Naive B cell (primary cell): ENCODE measurements at places on chromosomes 13 and 19.

GRCh38 chr13:62706048-62706447 lies 1290.4 kb upstream of the PCDH20 start:
- no peak for DNase-seq

GRCh38 chr13:91405240-91405639 lies 6.8 kb downstream of the GPC5 start:
- DNase-seq = no peak

GRCh38 chr19:54708781-54709180 lies 15.5 kb upstream of the KIR3DL3 start:
- DNase-seq = no peak

GRCh38 chr13:99796175-99796819 lies 175.3 kb downstream of the ZIC5 start:
- DNase-seq = no peak

DNA sequence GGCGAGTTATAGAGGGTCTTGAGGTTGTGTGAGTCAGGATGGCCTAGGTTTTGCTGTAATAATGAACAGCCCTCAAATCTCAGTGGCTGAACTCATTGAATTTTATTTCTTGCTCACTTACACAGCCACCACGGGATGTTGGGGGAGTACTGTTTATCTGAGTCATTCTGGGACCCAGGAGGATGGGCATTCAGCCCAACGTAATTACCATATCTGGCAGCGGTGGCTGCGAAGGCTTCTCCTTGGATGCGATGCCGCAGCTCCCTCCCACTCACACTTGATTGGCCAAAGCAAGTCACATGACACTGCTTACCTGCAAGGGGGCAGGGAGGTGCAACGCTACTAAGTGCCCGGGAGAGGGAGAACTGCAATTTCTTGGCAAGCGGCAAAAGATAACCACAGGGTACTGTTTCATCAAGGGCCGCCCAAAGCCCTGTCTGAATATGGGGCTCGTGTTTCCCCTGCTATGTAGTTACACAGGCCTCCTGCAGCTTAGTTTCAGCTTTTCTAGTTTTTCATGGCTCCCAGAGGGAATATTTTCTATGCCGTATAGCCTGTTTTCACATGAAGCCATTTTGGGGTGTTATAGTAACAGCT lies 19.9 kb downstream of the ZSWIM9 start:
- peak; percentile 16 for DNase-seq

DNA sequence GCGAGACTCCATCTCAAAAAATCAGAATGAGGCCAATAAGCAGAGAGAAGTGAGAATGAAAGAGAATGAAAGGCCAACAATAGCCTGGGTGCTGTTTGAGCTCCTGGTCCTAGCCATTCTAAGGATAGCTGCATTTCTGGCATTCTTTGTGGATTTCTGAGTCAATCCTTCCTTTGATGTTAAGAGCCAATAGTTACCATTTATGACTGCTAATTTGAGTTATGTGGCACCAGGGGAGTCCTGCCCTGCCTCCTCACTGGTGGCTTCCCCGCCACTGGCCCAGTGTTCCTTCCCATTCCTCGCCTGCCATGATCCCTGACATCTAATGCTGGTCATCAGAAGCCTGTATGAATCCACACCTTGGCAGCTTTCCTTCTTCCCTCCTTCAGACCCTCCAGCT lies 991.2 kb downstream of the UQCRFS1 start:
- no peak for DNase-seq

- no peak for DNase-seq
Measured at GRCh38 chr19:29543381-29543780, 17.6 kb downstream of the VSTM2B start.

- no peak for DNase-seq
Measured at GRCh38 chr13:112441226-112441625, 65.1 kb downstream of the SPACA7 start.

DNA sequence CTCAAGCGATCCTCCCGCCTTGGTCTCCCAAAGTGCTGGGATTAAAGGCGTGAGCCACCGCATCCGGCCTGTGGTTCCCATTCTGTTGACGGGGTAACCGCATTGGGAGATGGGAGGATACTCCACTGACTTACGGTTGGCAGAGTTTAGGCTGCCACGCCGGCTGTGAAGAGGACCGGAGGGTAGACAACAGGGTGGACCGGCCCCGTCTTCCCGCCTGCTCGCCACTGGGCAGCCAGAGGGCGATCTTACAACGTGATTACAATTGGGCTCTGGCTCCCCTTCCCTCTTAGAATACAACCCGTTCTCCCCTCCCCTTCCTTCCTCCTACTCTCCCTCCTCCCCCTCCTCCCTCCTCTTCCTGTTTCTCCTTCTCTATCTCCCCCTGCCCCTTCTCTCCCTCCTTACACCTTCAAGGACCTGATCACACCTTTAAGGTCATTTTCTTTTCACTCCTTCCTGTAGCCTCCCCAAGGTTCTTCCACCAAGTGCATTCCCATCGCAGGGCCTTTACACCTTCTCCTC lies 957 bp upstream of the CCDC194 start:
- no peak for DNase-seq

DNA sequence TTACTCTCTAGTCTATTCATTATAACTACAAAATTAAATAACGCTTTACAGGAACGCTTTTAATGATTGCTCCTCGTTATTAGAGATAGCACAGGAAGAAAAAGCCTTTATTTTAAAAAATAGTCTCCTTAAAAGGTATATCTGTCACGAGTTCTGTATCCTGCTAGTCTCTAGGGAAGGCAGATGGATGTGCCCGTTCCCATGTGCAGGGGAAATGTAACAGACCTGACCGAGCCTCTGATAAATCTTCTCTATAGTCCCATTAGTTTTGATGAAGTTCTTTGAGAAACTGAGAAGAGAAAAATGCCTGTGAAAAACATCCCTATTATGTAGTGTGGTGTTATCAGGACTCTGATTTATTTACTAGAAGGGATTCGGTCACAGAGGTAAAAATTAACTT lies 226.4 kb downstream of the PCDH9 start:
- no peak for DNase-seq

- no peak for DNase-seq
Measured at GRCh38 chr13:110254751-110255553, 52.0 kb downstream of the COL4A1 start.

DNA sequence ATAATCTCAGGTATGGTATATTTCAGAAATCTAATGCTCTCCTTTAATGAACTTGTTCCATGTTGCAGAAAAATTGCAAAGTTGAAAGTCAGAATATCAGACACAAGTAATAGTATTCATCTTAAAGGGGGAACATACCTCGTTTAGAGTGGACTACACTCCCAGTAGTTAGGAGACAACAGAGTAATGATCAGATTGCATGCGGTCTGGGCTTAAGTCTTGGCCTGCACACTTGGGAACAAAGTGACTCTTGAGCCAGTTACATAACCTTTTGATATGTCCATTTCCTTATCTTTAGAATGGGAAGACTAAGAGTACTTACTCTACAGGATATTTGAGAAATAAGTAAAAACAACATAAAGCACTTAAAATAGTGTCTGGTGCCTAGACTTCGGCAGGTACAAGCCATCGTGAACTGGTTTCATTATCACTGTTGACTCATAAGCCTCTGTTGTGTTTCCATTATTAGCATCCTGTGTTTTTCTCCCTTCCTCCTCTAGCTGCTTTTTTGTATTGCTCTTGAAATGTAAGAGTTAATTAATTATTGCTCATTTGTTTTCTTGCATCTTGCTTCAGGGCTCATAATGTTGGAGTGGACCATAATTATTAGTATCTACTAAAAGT lies 53.0 kb downstream of the DPY19L3 start:
- DNase-seq = no peak

GRCh38 chr19:30387311-30388115 lies 15.3 kb downstream of the ZNF536 start:
- DNase-seq = no peak

DNA sequence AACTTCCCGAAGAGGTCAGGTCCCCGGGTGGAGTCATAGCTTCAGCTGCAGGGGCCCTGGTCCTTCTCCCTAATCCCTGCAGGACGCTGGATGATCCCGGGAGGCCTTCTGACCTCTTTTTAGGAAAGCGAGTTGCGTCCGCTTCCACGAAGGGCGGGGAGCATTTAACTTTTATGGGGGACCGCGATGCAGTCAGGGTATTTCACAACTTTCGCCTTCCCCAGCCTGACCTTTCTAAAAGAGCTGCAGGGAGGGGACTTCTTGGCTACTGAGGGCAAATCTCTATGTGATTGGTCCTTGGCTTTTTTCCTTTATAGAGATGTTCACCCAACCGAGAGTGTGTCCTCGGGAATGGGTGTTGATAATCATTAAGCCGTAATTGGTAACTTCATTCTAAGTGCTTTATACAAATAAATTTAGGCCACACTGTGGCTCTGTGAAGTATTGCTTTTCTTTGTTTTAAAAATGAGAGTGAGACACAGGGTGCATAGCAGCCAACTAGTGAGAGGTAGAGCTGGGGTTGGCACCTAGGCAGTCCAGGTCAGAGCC lies 778 bp downstream of the ZNF230 start:
- DNase-seq = no peak

- DNase-seq = no peak
Measured at GRCh38 chr13:94269557-94269956, 209.9 kb downstream of the DCT start.

DNA sequence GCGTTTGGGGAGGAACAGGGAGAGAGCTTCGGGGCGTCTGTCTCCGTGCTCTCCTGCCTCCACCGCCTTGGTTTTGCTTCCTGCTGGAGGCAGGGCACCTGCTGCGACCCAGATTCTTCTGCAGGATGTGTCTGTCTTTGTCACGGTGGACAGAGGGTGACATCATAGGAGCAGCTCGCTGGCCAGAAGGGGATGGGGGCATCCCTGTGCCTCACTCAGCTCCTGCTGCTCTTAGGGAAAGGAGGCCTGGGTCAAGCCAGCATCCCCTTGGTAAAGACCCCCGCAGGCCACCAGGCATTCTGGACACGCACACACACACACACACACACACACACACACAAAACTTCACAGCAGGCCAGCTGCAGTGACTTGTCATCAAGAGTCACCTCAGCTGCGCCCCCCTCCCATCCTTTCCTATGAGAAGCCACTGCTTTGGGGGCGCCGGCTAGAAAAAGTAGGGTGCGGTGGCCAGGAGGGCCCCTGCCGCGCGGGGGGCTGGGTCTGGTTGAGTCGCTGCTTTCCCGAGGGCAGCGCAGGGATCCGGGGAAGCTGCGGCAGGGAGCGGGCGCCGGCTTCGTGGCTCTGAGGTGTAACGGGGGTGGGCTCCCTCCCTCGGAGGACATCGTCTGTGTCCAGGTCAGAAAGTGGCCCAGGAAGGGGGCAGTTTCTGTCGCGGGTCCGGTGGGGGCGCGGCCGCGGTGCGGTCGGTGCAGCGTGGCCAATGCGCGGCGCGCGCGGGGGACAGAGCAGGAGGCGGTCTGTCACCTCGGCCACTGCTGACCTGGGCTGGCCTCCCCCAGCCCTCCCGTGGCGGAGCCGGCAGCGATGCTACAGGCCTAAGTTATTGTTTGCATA lies 15.8 kb upstream of the NPAS1 start:
- no peak for DNase-seq

DNA sequence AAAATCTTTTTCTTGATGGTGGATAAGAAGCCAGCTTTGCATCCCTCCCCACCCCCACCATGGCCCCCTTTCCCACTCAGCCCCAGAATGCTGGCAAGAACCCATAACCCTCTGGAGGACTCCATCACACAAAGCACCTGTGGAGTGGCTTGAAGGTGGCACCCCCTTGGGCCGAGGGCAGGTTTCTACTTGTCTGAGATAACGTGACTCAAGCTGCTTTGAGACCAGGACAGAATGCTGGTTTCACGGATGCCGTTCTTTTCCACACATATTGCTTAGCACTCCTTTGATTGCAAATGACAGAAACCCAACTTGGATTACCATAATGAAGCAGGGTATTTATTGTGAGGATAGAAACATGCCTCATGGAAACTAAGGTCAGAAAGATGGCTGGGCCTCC lies 82.2 kb downstream of the LACC1 start:
- DNase-seq = no peak

DNA sequence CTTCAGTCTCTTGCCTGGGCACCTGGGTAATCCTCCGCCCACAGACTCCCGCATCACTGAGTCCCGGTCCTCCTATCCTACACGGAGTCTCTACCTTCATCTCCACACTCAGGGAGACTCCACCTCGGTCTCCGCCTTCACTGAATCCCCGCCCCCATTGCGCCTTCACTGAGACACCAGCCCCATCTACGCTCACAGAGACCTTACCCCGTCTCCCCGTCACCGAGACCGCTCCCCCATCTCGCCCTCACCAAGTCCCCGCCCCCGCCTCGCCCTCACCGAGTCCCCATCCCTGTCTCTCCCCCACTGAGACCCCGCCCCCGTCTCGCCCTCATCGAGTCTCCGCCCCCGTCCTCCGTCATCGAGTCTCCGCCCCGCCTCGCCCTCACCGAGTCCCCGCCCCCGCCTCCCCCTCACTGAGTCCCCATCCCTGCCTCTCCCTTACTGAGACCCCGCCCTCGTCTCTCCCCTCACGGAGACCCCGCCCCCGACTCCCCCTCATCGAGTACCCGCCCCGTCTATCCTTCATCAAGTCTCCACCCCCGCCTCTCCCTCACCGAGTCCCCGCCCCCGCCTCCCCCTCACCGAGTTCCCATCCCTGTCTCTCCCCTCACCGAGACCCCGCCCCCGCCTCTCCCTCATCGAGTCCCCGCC lies 23.1 kb upstream of the ZNF846 start:
- DNase-seq = peak; percentile 79

GRCh38 chr13:50268500-50268899 lies 253.3 kb downstream of the KCNRG start:
- no peak for DNase-seq

- DNase-seq = no peak
Measured at GRCh38 chr13:76019421-76020044, 383.4 kb downstream of the LMO7 start.

DNA sequence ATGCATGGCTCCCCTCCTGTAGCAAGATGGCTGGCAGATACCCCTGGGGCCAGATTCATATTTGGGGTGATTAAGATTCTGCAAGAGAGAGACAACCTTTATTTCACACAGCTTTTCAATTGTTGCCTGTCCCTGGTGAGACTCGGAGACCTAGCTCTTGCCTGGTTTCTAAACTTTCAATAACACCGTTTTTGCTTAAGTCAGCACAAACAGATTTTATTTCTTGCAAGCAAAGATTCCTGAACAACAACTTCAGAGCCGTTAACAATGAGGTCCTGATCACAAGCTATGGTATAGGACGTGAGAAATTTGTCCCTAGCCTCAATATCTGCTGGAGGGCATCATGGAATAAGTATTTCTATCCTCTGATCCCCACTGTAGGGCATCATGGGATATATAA lies 2.9 kb upstream of the CADM4 start:
- no peak for DNase-seq

GRCh38 chr13:45207319-45207718 lies 6.5 kb upstream of the KCTD4 start:
- no peak for DNase-seq

GRCh38 chr13:86870444-86870843 lies 800.7 kb upstream of the SLITRK5 start:
- no peak for DNase-seq

DNA sequence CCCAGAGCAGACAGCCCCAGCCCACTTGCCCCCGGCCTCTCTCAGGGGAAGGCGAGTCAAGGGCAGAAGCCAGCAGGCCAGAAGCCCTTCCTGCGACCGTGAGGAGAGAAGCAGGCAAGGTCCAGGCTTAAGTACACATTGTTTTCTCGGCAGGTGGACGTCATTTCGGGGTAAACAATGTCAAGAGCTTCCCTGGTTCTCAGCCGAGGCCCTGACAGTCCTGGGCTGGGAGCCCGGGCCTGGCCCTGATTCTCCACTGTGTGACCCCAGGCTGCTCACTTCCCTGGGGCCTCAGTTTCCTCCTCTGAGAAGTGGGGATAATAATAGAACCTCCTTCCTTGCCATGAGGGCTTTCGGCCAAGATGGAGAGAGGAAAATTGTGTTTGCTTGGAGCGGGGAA lies 19.4 kb downstream of the PLVAP start:
- DNase-seq = no peak
